ENCODE measurements at places on chromosomes 6 and 20.

DNA sequence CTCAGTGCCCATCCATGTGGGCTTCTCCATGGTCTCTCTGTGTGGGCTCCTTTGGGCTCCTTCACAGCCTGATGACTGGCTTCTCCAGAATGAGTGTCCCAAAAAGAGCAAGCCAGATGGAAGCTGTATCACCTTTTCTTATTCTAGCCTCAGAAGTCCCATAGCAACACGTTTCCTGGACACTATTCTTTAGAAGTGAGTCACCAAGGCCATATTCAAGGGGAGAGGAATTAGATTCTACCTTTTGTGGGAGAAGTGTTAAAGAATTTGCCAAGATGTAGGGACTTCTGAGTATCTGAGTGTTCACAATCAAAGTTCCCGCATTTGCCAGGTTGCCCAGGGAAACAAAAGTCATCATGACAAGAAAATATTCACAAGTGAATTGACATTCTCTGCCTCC is 20.7 kb upstream of the TBC1D22B start:
- DNase-seq: no peak

- no peak for DNase-seq
Observed at GRCh38 chr20:51914758-51915157, 112.4 kb upstream of the SALL4 start.

DNA sequence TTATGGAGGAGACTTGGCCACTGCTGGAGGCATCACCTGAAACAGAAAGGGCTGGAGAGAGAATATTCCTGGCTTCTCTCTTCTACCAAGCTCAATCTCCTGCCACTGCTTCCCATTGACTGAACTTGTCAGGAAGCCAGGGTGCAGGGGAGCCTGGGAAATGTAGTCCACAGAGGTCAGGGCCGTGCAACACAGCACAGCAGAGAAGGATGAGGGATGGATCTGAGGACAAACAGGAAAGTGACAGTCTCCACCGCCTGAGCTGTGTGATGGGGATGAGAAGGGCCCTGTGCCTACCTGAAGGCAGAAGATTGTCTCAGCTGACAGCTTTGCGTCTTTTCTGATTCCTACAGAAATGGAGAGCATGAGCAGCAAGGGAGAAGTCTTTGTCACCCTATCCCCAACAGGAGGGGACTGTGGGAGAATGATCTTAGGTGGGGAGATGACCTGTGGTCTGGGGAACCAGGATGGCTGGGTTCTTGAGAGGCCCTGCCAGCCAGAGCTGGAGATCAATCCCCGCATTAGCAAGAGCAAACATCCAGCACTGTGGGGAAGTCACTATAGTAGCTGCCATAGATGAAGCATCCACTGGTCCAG is 114.2 kb downstream of the SNX5 start:
- DNase-seq: peak; percentile 62

- DNase-seq: no peak
Observed at GRCh38 chr6:73030791-73031782, 194.2 kb downstream of the KHDC1L start.

GRCh38 chr20:57968120-57968519 is 258.3 kb upstream of the PMEPA1 start:
- DNase-seq: no peak

DNA sequence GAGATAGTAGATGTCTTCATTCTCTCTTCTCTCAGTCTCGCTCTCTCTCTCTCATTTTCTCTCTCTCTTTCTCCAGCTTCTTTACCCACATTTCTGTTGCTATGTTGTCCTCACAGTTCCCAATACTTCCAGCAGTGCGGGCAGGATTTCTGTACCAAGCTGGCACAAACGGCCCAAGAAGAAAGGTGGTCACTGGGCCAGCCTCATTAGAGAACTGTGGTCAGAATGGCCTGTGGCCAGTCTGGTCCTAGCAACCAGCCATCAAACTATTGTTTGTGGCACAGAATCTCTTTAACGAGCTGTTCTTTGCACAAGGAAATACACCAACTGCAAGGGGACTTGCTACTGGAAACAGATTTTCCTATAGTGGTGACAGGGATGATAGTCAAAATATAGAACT is 81.3 kb downstream of the SEL1L2 start:
- no peak for DNase-seq

- no peak for DNase-seq
Observed at GRCh38 chr6:49558238-49558637, 7.8 kb downstream of the C6orf141 start.

DNA sequence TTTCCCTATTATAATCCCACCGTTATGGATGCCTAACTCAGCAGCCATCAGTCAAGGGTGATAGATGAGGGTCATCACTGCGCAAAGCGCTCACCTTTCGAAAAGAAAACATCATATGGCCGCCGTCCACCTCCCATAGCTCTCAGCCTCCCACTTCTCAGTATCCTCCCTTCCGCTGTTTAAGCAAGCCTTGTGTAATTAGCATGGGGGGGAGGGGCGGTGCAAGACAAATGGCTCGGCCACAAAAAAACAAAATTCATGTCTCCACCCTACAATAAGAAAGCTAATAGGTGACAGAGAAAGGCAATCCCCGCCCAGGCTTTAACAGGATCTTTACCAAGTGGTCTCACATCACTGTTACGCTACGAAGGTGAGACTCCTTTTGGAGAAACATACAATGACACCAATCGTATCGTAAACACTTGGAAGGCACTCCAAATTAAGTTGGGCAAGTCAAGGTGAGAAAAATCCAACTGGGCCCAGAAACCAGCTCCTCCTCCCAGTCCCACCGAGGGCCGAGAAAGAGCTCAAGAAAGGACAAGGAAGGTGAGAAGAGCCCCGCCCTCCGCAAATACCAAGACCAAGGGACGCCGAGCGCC is 645 bp downstream of the DDX39B start:
- no peak for DNase-seq

GRCh38 chr6:111427341-111428116 is 55.5 kb downstream of the REV3L start:
- DNase-seq: no peak

DNA sequence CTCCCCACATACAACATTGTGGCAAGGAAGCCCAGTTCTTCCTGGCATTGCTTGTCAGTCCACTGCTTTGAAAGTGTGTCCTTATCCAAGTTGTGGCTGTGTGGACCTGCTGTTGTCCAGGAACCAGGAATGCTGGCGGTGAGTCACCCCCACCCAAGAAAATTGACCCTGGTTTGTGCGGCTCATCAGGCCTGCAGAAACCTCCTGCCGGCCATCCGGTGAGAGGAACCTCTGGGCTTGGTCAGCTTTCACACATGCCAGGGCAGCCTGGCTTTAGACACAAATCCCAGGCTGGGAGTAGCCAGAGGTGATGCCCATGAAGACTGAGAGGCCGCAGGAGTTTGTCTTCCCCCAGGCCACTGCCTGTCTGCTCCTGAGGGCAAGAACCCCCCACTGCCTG is 223.6 kb downstream of the TTLL2 start:
- DNase-seq: no peak

- DNase-seq: no peak
Observed at GRCh38 chr20:301886-302848, 4.8 kb downstream of the ZCCHC3 start.

GRCh38 chr6:69489970-69490369 is 306.8 kb downstream of the LMBRD1 start:
- no peak for DNase-seq

DNA sequence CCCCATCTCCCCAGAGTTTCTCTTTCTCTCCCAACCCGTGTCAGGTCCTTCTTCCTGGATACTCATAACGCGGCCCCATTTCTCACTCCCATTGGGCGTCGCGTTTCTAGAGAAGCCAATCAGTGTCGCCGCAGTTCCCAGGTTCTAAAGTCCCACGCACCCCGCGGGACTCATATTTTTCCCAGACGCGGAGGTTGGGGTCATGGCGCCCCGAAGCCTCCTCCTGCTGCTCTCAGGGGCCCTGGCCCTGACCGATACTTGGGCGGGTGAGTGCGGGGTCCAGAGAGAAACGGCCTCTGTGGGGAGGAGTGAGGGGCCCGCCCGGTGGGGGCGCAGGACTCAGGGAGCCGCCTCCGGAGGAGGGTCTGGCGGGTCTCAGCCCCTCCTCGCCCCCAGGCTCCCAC is at the start of gene HLA-F:
TSS of gene HLA-F (plus strand) at position 173 of the 404 bp plus-strand sequence. CDS start at position 203, 30 bp downstream.
- DNase-seq: peak; percentile 92

GRCh38 chr20:48471759-48472408 is 355.9 kb downstream of the PREX1 start:
- DNase-seq: no peak

- DNase-seq: no peak
Observed at GRCh38 chr20:21020659-21021471, 85.3 kb downstream of the LINC00237 start.

DNA sequence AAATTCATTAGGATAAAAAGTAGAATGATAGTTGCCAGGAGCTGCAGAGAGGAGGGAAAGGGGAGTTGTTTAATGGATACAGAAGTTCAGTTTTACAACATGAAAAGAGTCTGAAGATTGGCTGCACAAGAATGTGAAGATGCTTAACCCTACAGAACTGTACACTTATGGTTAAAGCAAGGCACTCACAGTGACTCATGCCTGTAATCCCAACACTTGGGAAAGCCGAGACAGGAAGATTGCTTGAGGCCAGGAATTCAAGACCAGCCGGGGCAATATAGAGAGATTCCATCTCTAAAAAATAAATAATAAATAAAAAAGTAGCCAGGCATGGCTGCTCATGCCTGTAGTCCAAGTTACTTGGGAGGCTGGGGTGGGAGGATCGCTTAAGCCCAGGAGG is 174.0 kb downstream of the TASP1 start:
- no peak for DNase-seq

DNA sequence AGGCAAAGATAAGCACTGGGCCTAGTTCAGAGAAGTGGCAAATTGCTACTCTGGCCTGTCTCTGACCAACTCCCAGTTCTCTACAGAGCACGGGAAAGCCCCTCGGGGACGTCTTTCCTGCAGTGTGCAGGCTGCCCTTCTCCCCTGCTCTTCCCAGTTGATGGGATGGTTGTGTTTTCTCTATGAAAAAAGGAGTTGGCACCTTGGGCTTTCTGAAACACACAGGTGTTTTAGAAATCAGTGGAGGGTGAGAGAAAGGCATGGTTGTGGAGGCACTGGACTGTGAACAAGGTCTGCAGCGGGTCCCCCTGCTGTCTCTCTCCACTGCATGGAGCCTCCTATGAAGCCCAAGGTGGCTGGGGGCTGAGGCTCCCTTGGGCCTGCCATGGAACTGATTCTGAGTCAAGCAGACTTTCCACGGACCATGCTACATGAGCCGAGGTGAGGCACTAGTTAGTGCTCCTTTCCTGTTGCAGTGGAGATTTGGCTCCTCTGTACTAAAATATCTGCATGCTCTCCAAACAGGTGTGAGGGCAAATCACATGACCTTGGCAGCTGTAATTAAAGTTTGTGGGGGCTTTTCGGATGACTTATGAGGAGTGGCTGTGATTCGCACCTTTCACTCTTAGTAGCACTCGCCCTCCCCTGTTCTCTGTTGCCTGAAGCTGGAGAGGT is 16.3 kb downstream of the GTSF1L start:
- no peak for DNase-seq

DNA sequence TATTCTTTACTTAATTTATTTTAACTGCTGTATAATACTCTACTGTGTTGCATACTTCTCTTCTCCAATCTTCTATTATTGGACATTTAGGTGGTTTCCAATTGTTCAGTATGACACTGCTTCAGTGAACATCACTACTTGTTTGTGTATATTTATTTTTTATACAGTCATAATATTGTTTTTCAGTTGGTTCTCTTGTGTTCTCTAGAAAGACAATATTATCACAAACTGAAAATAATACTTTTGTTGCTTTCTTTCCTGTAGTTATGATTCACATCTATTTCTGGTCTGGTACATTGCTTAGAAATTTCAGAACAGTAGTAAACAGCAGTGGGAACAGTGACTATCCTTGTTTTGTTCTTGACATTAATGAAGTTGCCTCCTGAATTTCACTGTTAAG is 62.8 kb upstream of the GTSF1L start:
- DNase-seq: no peak

DNA sequence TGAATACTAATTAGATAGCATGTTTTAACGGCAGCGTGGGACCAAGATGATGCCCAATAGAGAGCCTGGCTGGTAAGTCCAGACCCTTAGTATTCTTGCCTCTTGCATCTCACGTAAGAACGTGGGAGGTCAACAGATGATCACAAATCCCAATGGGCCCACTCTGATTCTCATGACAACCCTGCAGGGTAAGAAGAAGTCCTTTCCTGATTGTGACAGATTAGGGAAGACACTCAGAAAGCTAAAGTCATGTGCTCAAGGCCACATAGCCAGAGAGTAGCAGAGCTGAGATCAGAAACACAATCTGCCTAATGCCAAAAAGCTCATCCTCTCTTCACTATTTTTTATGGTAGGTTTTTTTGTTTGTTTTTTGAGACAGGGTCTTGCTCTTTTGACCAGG is 103.8 kb downstream of the RALGAPA2 start:
- DNase-seq: no peak
